ENCODE measurements at places on chromosomes 2 and 18. TPM values are rescaled to one million over a fixed set of nuclear protein-coding genes. Genes with fewer than 3 reads are reported as not detected.

DSC1 gene
- total RNA-seq: not detected

FOXI3 gene
- not detected for total RNA-seq

RBM44 gene
- total RNA-seq: 1.0 TPM

NPAS2 gene
- total RNA-seq: 5.6 TPM

All from activated T-helper 2 cell treated with anti-CD3 and anti-CD28 coated beads, Interferon-gamma antibody, Interleukin-2, Interleukin-4, amounts not matched to agents 10 μg/mL and 5 μg/mL and 100 μg/mL, durations not matched to agents 14 hours and 24 hours and 36 hours (primary cell).